ENCODE measurements at places on chromosomes 1 and 21. TPM values are rescaled to one million over a fixed set of nuclear protein-coding genes. Genes with fewer than 3 reads are reported as not detected.
A peak's percentile ranks its signal among the peaks of the same experiment; 100 is the strongest.

- DNase-seq = peak; percentile 69
Measured at GRCh38 chr1:150981805-150982712, at the start of gene ANXA9. ANXA9 (plus strand) TSS chr1:150982292; CDS start chr1:150983106, 814 bp downstream.

DNA sequence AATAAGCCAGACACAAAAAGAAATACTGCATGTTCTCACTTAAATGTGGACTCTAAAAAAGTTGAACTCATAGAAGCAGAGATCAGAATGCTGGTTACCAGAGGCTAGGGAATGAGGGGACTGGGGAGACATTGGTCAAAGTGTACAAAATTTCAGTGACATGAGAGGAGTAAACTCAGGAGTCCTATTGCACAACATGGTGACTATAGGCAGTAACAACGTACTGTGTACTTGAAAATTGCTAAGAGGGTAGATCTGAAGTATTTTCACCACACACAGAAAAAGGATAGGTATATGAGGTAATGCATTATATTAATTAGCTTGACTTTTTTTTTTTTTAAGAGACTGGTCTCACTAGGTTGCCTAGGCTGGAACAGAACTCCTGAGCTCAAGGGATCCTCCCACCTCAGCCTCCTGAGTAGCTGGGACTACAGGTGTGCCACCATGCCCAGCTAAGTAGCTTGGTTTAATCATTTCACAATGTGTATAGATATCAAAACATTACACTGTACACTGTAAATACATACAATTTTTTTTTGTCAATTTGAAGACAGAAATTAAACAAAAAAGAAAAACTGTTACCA, 7.4 kb downstream of the ZNF496 start:
- no peak for DNase-seq

DNA sequence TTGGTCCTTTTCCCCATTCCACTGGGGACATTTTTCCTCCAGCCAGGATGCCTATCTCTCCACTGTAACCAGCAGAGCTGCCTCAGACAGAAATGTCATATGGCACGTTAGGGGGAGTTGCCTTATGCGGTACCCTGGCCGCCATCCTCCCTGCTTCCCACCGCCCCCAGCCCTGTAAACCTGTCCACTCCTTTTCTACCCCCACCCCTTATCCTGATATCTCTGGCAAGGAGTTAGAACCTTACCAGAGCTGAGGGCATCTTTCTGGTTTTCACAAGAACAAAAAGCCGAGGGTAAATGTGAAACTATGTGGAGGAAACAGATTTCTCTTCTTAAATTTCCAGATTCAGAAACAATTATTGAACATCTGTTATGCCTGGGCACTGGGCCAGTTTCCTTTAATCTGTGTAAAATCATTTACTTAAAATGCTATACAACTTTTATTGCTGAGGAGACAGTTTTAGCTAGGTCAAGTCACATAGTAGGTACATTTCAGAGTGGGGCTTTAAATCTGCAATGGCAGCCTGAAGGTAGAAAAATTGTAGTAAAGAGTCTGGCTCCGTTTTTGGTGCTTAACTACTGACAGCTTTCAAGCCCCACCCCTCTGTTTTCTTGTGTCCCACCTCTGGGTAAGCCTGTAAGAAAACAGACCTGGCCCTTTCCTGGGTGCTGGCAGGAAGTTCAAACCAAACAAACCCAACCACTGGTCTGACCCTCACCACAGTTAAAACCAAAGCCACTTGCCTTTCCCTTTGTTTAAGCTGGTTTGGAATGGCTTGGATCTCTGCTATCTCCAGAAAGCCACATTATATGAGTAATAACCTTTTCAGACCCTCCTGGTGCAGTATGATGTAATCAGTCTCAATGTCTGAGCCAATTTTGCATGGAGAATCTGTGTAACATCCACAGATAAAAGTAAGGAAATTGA, 319.0 kb downstream of the HHAT start:
- no peak for DNase-seq

GRCh38 chr1:83075107-83075506, 923.8 kb downstream of the TTLL7 start:
- DNase-seq = no peak

The PTGFR gene
- total RNA-seq = 0.09 TPM

Measured in endodermal cell (in vitro differentiated cells).